ENCODE measurements at places on chromosomes 1 and 21. TPM values are rescaled to one million over a fixed set of nuclear protein-coding genes. Genes with fewer than 3 reads are reported as not detected.

The SLC37A1 gene
- 24.7 TPM for total RNA-seq

The IFI44L gene
- total RNA-seq, result 278 TPM

The HRNR gene
- total RNA-seq, result not detected

The SYCP1 gene
- not detected for total RNA-seq

The PRKCZ gene
- 24.3 TPM for total RNA-seq

DNA sequence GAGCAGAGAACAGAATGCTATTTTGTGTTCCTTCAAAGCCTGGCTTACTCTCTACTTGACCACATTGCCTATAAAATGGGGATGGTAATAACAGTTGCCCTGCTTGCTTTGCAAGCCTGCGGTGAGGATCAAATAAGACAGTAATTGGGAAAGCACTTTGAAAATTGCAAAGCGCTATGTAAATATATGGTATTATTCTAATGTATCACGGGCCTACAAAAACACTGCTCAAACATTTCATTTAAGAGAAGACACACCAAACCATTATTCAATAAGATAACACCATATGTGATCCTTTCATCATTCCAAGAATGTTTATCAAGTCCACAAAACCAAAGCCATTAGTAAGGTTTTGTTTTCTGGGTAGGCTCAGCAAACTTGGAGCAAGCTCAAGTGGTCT is 208.4 kb downstream of the ROR1 start:
- H3K36me3 ChIP-seq, result no peaks in the 10 kb centered on the region
- no peak overlapping the region for H3K4me3 ChIP-seq
- no peak for DNase-seq
- no peaks in the 10 kb centered on the region for H3K4me1 ChIP-seq
- no peak overlapping the region for H3K27ac ChIP-seq

DNA sequence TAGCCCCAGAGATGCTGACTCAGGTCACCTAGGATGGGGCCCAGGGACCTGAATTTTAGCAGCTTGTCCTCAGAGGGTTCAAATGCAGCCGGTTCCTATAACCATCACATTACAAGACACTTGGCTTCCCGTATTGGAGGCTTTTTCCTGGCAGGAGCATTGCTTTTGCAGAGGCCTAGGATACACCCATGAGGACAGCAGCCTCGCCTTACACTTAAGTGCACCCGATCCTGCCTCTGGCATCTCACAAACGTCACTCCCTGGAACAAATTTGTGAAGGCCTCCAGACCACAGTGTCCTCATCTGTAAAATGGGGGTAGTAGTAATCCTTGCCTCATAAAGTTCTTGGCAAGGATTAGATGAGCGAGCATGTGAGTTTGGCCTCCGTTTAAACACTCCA is 130.0 kb downstream of the KAZN start:
- no peak for DNase-seq
- H3K27me3 ChIP-seq, result no peaks in the 10 kb centered on the region
- H3K4me1 ChIP-seq, result no peaks in the 10 kb centered on the region
- no peak overlapping the region for H3K4me3 ChIP-seq
- H3K27ac ChIP-seq, result no peak overlapping the region

- peaks cover 24% of the 10 kb centered on the region for H3K4me1 ChIP-seq
- DNase-seq, result no peak
- no peak overlapping the region for H3K4me3 ChIP-seq
- no peak overlapping the region for H3K27ac ChIP-seq
Observed at GRCh38 chr1:112393631-112393974, 2.4 kb upstream of the CTTNBP2NL start.

DNA sequence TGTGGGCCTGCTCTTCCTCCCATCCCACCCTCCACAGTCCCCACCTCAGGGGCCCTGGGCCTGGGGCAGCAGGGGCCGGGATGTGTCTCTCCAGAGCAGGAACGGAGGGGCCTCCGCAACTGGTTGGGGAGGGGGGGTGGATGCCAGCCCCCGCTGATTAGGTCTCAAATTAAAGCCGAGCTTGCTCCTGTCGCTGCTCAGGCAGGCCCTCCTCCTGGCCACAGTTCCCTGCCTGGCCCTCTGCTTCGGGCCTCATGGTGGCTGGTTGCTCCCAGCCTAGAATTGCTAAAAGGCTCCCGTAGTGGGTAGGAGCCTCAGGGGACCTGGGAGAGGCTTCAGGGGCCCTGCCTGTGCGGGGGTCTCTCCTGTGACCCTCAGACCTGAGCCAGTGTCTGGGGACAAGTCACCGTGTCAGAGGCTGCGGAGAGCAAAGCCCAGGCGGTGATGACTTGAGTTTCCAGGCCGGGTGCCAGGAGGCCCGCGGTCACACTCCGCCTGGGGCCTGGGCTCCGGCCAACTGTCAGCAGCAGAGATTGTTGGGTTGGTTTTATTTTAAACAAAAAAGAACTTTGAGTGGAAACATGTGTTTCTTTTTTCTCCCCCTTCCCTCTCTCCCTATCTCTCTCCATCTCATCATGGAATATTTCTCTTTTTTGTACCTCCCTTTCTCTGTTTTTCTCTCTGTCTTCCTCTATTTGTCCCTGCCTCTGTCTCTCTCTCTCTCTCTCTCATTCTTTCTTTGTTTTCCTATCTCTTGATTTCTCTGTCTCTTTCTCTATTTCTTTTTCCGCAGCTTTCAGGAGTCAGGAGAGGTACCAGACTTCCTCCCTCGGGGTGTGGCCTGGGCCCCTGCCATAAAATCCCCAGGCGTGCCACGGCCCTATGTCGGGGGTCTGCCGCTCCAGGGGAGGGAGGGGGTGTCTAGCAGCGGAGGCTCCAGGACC is 20.0 kb upstream of the EPHA2 start:
- no peak overlapping the region for H3K4me3 ChIP-seq
- H3K4me1 ChIP-seq, result no peaks in the 10 kb centered on the region
- DNase-seq, result no peak
- H3K27ac ChIP-seq, result no peak overlapping the region

DNA sequence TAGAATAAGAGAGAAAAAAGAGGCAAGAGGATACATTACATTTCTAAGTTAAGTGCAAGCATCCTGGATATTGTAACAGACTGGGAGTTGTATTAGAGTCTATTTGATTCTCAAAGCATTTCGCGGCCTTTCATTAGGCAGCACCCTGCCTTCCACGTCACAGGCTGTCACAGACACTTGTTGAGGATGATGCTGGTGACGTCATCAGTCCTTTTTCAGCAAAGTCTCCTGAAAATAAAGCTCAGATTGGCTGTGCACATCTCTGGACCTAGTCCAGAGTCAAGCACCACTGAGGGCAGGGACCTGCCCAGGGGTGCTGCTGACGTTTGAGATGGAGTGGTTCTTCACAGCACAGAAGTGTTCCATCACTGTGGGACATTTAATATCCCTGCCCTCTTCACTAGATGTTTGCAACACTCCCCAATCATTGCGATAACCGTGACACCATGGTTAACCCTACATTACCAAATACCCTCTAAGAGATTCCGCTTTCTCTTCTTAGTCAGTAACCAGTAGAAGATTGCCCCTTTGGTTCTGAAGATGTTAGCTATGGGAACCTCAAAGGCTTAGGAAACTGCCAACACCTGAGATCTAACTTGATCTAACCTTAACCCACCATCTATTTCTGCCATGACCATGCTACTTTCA is 72.7 kb upstream of the F3 start:
- no peak overlapping the region for H3K27ac ChIP-seq
- H3K4me1 ChIP-seq, result peaks cover 3% of the 10 kb centered on the region
- H3K4me3 ChIP-seq, result no peak overlapping the region
- no peaks in the 10 kb centered on the region for H3K36me3 ChIP-seq
- peaks cover 12% of the 10 kb centered on the region for H3K27me3 ChIP-seq

DNA sequence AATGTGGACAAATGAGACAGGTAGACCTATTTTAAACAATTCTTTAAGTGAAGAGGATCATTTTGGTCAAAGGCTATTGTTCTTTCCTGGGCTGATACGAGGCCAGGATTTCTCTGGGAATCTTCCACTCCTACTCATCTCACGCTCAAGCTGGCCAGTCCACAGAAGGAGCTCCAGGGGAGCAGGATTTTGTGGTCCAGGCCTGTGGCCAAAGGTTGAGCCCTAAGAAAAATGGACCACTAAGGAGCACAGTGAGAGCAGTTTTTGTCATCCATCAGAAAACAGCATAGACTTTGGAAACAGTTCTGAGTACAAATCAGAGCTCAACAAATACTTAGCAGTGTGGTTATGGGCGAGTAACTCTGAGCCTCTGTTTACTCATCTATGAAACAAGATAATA is 260.2 kb upstream of the RUNX1 start:
- no peaks in the 10 kb centered on the region for H3K4me1 ChIP-seq
- H3K27ac ChIP-seq, result no peak overlapping the region
- DNase-seq, result no peak
- H3K4me3 ChIP-seq, result no peak overlapping the region
- H3K36me3 ChIP-seq, result no peaks in the 10 kb centered on the region

GRCh38 chr21:35226968-35227744 is 178.1 kb upstream of the RUNX1 start:
- H3K36me3 ChIP-seq, result no peaks in the 10 kb centered on the region
- peaks cover 2% of the 10 kb centered on the region for H3K27me3 ChIP-seq
- DNase-seq, result peak; percentile 46
- H3K4me3 ChIP-seq, result peak overlapping the region; percentile 61
- H3K4me1 ChIP-seq, result peaks cover 27% of the 10 kb centered on the region

Data from activated naive CD8-positive, alpha-beta T cell treated with anti-CD3 and anti-CD28 coated beads, Interleukin-2, amount 10 ng/mL, durations not matched to agents 7 days and 5 days (primary cell).